ENCODE measurements at places on chromosomes 6 and 20. TPM values are rescaled to one million over a fixed set of nuclear protein-coding genes. Genes with fewer than 3 reads are reported as not detected.

GRCh38 chr6:68197356-68197755 is 437.7 kb upstream of the ADGRB3 start:
- no peak for DNase-seq

DNA sequence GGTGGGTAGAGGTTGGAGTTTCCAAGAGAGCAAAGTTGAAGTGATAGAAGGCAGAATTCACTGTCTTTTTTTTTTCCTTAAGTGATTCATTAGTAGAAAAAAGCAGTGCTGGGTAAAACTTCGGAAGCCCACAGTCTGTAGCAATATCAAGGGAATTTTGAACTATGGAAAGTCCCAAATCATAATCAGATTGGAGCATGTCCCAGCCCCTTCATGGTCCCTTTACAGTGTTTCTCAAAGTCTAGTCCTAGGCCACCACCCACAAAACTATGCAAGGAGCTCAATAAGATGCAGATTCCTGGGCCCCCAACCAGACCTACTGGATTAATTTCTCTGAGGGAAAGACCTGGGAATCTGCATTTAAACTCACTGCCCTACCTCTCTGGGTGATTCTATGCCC is 22.6 kb downstream of the NEDD9 start:
- no peak for DNase-seq

DNA sequence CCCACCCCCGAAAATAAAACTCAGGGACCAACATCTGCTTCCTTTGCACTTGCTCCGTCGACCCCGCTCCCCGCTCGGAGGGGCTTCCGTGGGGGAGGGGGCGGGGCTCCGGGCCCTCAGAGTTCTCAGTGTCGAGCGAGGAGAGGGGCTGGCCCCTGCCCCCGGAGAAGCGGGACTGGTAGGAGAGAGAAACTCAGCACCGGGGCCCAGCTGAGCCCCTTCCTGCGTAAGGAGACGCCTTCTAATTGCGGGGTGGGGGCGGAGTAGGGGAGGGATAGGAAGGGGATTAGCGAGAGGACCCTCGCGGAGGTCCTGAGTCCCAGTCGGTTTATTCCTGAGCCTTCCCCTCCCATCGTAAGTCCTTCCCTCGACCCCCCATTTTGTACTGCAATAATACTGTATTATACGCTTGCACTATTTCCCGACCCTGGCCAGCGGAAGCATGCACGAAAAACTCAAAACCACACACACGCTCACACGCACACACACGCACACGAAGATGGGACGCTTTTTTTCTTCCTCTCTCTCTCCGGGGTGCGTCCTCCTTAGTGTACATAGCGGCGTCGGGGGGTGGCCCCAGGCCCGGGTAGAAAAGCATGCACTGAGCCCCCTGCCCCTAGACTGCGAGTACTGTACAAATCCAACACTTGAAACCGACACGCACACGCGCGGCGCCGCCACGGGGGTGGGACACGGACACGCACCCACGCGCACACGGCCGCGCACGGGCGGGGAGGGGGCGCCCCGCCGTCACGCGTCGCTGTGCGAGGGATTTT is 22.1 kb upstream of the SLC22A7 start:
- no peak for DNase-seq

Gene BMP5
- not detected for polyA plus RNA-seq

Gene PDE7B
- polyA plus RNA-seq, result 0.85 TPM

Gene DOK5
- polyA plus RNA-seq, result 0.58 TPM

Gene FAM209B
- polyA plus RNA-seq, result 3.3 TPM

DNA sequence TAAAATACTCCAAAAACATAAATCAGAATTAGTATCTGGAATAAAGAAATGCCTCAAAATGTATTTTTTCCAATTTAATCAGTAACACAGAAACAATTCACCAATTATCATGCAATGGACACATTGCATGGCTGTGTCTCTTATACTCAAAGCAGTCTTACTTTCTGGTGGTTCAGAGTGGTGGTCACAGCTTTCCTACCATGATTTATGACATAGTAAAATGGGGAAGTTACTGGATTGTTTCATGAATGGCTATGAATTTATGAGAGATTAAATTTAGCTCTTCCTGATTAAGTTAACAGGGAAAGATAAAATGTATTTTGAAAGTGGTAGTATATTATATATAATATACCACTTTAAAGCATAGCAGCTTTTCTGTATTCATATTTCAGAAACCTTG is 331.5 kb upstream of the MAP3K7 start:
- no peak for DNase-seq

Gene MEA1
- polyA plus RNA-seq, result 79.2 TPM

DNA sequence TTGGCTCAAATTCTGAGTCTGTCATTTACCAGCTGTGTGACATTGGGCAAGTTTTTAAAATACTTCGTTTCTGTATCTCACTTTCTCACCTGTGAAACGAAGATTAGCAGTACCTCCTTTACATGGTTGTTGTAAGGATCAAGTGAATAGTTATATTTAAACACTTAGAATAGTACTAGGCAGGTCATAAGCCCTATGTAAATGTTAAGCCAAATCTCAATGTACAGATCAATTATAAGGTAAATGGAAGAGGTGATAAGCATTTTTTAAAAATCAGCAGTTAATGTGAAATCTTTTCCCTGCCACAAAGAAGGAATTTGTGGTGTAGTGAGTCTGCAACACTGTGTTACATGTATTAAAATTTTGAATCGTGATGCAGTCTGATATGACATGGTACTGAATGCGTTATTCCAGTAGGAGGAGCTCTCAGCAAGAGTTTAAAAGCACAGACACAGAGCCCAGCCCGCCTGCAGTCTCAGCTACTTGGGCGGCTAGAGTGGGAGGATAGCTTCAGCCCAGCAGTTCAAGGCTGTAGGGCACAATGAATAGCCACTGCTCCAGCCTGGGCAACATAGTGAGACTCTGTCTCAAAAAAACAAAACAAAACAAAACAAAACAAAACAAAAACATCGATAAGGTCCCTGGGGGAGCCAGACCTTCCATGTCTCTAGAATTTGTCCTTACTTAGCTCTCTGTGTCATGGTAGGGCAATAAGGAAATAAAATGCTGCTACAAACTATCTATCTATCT is 46.0 kb downstream of the GTF2H5 start:
- DNase-seq, result peak; percentile 83

Gene THBS2
- 1.2 TPM for polyA plus RNA-seq

- no peak for DNase-seq
Observed at GRCh38 chr20:36260316-36260715, 24.0 kb downstream of the AAR2 start.

Gene DDR1
- polyA plus RNA-seq, result 5.0 TPM

DNA sequence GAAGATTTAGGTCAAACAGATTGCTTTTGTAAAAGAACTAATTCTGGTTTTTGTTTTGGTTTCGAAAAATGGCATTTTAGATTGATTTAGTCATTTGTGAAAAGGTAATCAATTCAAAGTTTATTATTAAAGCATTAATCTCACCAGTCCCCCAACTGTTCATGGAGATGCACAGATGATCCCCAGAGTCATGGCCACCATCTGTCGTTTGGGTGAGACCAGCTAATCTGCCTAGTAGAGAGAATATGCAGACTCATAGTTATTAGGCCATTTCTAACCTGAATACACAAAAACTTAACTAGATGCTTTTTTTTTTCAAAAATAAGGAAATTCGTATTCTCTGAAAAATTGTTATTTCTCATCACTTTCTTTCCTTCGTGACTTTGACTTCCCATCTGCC is 58.1 kb downstream of the C6orf58 start:
- DNase-seq, result no peak

- DNase-seq, result no peak
Observed at GRCh38 chr6:136405420-136406029, 115.9 kb upstream of the BCLAF1 start.
